EH (cell line): ENCODE measurements at places on chromosomes 6 and 20.

DNA sequence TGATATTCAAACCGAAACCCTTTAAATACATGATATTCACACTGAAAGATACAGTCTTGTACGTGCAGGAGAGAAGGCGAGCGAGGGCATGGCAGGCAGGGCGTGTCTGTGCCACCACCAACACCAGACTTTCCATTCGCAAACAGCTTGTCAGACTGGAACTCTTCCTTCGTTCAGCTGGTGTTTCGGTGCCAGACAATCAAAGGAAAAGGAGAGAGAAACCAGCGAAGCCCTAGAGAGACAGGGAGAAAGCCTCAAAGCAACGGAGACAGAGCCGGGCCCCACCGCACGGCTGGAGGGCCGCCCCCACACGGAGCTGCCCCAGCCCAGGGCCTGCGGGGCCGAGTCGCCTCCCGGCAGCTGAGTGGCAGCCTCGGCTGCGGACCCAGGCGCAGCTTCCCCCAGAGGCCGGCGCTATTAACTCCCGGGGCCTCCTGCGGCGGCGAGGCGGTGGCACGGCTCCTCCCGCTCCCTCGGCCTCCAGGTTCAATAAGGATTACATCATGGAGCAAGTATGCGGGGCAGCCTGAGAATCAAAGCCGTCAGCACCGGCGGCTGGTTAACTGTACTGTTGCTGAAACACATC lies 32.1 kb upstream of the NR2E1 start:
- peak; percentile 81 for DNase-seq

GRCh38 chr20:20248620-20249200 lies 119.2 kb upstream of the INSM1 start:
- DNase-seq: no peak

DNA sequence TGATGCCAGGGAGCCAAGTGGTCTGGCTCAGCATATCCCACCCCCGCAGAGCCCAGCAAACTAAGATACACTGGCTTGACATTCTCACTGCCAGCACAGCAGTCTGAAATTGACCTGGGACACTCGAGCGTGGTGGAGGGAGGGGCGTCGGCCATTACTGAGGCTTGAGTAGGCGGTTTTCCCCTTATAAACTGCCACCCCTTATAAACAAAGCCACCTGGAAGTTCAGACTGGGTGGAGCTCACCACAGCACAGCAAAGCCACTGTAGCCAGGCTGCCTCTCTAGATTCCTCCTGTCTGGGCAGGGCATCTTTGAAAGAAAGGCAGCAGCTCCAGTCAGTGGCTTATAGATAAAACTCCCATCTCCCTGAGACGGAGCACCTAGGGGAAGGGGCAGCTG lies 19.4 kb downstream of the TINAG start:
- DNase-seq: no peak

DNA sequence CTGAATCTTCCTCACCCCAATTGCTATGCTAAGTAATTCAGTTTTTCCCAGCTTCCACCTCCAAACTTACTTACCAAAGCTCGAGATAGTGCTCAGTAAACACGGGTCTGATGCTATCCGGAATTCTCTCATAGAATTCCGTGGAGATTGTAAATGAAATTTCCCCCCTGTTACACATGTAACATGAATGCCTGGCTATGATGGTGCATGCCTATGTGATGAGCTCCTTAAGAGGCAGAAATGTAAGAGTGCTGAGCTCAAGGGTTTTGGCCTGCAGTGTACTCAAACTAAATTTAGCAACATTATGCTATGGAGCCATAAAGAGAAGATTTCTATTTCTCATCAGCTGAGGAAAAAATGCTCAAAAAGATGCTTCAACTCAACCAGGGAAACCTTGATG lies 133.4 kb upstream of the FUT9 start:
- no peak for DNase-seq

GRCh38 chr6:105991561-105992314 lies 94.4 kb upstream of the PRDM1 start:
- DNase-seq: no peak

DNA sequence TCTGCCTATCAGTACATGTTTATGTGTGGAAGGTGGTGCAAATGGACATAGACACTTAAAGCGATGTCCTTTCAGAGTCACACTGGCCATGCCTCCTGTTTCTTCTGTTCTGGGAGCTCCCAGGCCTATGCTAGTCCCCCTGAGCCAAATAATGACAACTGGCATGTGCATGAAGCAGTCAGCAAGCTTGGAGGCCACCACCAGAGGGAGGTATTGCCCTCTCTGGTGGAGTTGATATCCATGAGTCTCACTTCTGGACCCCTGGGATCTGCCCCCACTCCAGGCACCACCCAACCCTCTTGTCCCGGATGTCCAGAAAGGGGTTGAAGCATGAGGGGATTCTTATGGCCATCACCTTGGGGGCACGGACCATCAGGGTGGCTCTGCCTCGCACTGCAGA lies 172.2 kb downstream of the AIG1 start:
- peak; percentile 54 for DNase-seq

DNA sequence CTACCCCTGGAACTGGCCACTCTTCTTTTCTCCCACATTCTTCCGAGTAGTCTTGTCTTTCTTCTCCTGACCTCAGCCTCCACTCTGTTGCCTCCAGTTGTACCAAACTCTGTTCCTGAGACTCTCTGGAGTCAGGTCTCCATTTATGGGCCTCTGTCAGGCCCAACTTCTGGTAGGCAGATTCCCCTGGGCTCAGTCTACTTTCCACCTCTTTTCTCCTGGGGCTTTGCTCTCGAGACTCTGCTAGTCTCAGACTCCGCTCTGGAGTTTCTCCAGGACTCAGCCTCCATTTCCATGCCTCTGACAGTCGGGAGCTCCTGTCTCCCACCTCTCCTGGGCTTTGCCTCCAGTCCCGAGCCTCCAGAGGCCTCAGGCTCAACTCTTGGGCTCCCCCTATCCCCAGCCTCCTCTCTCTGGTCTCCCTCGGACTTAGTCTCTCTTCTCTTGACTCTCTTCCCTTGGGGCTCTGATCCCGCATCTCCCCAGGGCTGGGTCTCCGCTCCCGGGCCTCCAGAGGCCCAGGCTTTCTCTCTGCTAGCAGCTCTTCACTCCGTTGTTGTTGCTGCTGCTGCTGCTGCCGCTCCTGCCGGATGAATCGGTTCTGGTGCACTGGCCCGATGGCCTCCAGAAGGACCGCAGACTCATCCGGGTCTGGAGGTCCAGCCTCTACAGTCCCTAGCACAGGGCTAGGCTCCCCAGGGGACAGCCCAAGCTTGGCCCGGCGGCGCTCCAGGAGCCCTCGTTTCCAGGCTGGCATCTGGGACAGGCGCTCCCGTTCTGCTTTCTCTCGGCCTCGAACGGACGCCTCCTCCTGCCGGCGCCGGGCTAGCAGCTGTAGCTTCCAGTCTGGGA lies 1.1 kb downstream of the PPP1R18 start:
- peak; percentile 49 for DNase-seq

- peak; percentile 37 for DNase-seq
Observed at GRCh38 chr6:101394936-101395335, 1.4 kb downstream of the GRIK2 start.

GRCh38 chr6:1890071-1890470 lies 280.4 kb downstream of the FOXC1 start:
- DNase-seq: peak; percentile 55

- DNase-seq: peak; percentile 100
Observed at GRCh38 chr20:25237610-25238318, 10.1 kb upstream of the PYGB start.

- peak; percentile 97 for DNase-seq
Observed at GRCh38 chr6:35096129-35096862, 44.8 kb downstream of the TCP11 start.

- DNase-seq: no peak
Observed at GRCh38 chr6:99485395-99485773, 29.8 kb downstream of the USP45 start.

DNA sequence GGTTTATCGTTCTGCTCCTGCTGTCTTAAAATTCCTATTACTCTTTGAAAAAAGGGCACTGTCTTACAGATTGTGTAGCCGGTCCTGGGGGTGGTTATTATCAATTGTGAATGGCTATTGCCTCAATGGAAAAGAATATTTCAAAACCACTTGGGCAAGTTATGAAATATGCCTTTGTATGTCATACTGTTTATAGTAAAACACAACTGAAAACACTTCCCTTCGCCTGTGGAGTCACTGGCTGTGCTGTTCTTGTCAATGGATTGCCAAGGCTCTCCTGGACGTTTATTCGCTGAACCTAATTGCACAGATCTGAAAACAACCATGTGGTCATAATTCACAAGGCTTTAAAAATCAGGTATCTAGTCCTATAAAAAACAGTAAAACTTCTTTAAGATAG lies 47.8 kb upstream of the TAGAP start:
- no peak for DNase-seq

- no peak for DNase-seq
Observed at GRCh38 chr6:136524339-136524935, 25.8 kb downstream of the MAP7 start.

DNA sequence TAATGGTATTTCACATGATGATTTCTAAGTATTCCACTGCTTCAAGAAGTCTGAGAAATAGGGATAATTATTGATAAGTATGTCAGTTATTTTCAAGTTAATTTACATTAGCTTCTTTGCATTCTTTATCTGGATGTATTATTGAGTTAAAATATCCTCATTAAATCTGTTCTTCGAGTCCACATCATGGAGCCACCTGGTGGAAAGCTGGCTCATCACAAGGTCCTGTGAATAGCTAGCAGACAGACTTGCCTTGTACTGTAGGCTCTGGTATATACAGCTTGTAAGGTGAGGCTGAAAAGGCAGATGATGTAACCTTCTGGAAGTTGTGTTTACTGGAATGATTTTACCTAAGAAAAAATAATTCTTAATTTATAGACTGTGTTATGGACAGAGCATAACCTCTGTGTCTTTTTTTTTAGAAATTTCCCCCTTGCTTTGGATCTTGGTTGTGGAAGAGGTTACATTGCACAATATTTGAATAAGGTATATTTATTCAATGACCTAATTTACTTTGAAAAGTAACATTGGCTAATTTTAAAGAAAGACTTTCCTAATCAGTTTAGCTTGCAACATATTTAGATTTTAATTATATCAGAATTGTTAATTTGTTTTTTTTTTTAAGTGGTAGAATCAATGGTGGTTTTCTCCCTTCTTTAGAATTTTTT lies 3.5 kb downstream of the NDUFAF5 start:
- DNase-seq: peak; percentile 62

GRCh38 chr20:48626226-48626937 lies 201.4 kb downstream of the PREX1 start:
- DNase-seq: peak; percentile 61

GRCh38 chr6:164185471-164185871 lies 771.0 kb downstream of the QKI start:
- DNase-seq: no peak

DNA sequence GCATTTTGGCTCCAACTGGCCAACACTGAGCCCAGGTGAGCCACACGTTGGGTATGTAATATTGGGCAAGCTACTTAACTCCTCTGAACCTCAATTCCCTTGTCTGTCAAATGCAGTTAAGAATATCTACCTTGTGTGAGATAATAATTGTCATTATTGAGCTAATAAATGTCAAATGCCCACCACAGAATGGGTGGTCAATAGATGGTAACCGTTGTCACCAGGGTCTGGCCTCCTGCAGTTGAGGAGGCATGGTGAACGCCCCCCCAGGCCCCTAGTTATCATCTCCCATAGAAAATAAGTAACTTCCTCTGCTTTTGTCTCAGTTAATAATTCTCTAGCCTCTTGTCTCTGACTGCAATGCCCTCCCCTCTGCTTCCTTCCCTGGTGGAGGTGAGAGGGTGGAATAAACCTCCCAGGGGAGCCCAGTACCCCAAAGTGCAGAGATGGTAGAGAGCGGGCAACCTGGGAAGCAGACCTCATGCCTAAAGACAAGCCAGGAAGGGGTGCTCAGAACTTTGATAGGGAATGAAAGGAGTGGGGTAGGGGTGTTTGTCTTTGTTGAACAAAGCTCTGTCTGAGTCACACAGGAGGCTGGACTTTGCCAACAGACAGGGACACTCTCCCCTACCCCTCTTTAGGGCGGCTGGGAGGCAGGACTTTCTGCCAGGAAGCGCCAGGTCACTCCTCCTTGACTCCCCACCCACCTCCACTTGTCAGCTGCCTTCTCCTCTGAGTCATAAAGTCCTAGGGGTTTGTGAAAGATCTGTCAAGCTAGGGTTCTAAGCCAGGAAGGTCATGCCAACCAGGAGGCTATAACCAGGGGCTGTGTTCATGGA lies 1.3 kb upstream of the UNC5CL start:
- DNase-seq: peak; percentile 41

GRCh38 chr20:38870733-38871559 lies 55.3 kb upstream of the FAM83D start:
- DNase-seq: peak; percentile 7

- DNase-seq: peak; percentile 17
Observed at GRCh38 chr6:42339991-42340401, 111.7 kb downstream of the TRERF1 start.

DNA sequence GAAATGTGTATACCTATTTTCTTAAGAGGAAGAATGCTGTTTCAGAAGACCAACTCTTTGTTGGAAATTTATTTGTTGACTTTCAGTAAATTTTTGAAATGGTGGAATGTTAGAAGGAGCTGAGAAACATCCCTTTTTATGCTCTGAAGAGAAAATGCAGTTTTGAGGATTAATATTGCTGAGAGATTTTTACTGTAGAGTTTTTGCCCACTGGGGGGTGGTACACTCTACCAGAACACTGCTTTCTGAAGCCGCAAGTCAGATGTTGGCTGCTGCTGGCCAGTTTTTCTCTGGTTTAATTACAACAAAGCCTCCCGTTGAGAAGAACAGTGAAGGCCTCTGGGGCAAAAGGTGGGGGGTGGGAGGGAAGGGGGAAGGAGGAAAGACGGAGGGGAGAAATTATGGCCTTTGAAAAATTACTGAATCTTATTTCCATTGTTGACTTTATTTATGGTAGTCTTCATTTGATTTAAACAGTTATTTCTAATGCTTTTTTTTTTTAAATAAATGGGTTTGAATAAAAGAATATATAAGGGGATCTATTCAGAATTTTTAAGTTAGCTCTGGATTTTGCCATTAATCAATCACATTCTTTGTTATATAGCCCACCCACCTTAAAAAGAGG lies 3.0 kb downstream of the FLRT3 start:
- DNase-seq: peak; percentile 36

GRCh38 chr6:154371281-154371680 lies 14.7 kb upstream of the IPCEF1 start:
- no peak for DNase-seq

GRCh38 chr6:43524483-43524961 lies 7.6 kb downstream of the POLR1C start:
- no peak for DNase-seq

DNA sequence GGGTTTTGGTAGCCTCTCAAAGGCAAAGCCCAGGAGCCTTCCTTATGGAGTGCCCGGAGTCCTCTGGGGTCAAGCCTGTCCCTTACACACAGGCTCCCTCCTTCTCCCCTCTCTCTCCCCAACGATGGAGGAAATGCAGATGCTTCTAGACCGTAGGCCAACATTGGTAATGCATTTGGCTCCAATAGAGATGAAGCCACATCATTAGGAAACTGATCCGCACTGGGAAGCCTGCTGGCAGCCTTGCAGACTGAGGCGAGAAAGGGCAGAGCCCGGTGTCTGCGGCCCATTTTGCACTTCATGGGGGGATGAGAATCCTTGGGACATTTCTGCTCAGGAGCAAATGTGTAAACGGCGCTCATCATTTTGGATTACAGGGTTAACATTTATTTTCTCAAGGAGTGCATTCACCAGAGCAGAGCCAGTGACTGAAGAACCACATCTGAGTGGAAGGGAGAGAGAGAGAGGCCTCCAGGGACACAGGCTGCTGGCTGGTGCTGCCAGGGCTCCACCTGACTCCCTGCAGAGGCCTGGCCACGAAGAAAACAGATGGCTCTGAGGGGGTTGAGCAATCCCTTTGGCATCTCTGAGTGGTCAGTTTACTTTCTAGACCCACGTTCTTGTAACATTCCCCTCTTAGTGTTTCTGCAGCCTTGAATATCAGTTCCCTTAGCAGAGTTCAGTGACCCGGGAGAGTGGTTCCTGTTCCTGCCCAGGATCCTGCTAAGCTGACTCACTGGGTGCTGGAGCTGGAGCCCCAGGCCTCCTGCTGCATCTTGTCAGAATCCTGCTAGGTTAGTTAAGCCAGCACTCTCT lies 4.4 kb upstream of the CST3 start:
- DNase-seq: peak; percentile 81
